ENCODE measurements at places on chromosomes 3 and 15.

DNA sequence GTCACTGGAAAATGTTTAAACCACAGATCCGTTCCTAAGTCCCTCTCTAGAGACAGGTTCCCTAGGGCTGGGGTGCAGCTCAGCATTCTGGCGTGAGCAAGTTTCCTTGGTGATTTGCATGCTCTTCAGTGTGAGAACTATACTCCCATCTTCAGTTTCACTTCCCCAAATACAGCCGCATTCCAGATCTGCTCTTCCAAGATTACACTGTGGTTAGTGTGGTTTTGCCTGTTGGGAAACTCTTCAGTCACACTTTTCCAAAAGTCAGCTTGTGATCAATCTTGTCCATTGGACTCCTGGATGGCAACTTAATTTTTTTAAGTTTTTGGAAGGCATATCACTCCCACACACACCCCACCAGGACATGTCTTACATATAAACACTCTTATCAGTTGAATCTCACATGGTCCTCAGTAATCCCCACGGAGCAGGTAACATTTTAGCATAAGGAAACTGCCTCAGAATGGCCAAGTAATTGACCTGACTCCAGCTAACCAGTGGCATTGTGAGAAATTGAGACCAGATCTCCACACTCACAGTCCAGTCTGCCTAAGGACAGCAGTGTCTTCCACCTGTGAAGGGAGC lies 33.5 kb upstream of the PTPN23 start:
- DNase-seq, result no peak

GRCh38 chr3:194009892-194010533 lies 125.9 kb upstream of the HES1 start:
- no peak for DNase-seq

DNA sequence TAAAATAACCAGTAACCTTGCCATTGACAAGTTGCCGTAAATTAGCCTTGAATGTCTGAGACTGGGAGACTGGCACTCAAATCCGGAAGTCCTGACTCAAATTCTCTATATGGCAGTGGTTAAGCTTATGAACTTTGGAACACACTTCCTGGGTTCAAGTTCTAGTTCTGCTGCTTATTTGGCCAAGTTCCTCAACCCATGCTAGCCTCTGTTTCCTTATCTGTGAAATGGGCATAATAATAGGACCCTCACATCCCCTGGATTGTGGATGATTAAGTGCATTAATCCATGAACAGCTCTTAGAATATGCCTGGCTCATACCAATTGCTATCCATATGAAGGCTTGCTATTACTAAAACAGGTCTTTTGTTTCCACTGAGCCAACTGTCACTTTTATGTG lies 311.5 kb downstream of the EDEM1 start:
- DNase-seq, result no peak

- DNase-seq, result peak; percentile 98
Measured at GRCh38 chr3:150216041-150216811, 191.9 kb upstream of the TSC22D2 start.

GRCh38 chr3:74640211-74640610 lies 25.8 kb upstream of the CNTN3 start:
- DNase-seq, result no peak

DNA sequence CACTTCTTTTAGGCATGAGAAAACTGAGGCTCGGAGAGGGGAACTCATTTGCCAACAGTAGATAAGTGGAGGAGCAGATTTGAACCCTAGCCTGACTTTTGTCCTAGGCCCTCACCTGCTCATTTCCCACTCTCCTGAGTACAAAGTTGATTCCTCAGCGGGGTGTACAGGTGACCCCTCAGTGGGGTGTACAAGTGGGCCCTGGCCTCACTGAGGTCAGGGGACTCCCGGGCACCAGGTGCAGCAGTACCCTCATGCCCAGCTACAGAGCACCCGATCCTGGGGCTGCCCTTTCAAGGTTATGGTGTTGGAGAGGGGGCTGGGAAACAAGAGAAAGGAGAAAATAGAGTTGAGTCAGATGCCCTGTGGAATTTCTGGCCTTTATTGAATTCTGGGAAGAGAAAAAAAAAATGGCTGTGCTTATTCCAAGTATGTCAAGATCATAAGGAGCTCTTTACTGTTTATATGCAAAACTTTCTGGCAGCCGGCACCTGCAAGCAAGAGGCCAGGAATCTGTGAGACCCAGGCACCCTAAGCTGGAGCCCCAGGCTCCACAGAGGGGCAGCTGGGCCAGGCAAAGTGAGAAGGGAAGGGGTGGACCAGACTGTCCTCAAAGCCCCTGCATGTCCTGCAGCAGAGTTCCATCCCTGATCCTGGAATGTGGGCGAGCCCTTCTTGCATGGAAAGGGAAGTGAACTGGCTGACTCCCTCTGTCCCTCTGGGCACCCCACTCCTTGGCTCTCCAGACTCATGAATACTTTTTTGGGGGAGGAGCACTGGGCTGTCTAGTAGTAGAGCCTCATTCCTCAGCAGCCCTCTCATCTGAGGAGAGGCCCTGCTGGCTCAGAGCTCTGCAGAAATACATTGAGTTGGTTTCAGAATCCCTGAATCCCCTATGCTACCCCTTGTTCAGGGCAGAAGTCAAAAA lies 43.1 kb downstream of the AMOTL2 start:
- no peak for DNase-seq

GRCh38 chr15:67130166-67130565 lies 64.8 kb downstream of the SMAD3 start:
- no peak for DNase-seq

DNA sequence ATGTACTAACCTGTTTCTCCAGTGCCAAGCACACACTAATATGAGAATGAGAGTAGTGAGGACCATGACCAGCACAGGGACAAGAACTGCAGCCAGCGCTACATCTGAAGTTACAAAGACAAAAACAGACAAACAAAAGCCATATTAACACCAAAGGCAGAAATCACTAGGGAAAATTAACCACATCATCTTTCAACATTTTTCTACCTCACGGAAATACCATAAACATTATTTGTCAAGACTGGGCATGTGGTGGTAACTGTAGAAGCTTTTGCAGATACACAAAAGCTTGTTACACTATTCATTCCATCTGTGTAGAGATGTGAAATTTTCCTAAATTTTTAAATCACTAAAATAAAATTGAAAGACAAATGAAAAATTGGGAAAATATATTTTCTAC lies 44.9 kb downstream of the ST3GAL6 start:
- DNase-seq, result no peak

- DNase-seq, result no peak
Measured at GRCh38 chr3:66431494-66431893, 69.3 kb downstream of the LRIG1 start.

DNA sequence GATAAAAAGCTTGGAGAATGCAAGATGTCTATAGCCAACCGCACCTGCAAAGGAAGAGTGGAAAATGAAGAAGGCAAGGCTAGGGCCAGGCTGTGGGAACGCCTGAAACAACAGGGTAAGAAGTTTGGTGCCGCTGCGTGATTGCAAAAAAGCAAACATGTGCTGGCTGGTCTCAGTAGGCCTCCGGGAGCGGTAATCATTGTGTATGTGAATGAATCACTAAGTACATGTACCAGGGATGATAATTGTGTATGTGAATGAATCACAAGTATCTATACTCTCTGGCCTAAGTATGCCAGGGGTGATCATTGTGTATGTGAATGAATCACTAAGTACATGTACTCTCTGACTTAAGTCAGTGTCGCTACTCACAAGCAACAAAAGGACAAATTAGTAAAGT lies 40.3 kb upstream of the PARL start:
- DNase-seq, result no peak

- DNase-seq, result no peak
Measured at GRCh38 chr3:141412936-141413354, 44.6 kb downstream of the ZBTB38 start.

GRCh38 chr3:195224156-195224979 lies 46.6 kb downstream of the XXYLT1 start:
- DNase-seq, result no peak

DNA sequence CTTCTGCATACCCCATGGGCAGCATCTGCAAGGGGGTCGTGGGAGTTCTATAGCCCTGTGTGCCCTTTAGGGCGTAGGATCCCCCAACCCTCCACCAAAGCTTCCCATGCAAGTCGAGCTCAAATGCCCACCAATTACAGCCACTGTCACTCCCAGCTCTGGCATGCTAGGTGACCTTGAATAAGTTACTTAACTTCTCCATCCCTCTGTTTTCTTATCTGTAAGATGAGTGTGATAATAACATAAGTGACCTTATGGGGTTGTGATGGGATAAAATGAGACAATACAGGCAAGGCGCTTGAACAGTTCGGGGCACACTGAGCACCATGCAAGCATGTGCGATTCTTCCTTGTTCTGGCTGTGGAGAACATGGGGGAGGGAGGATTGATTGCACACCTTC lies 74.8 kb upstream of the POMGNT2 start:
- no peak for DNase-seq

Data from COLO829 (cell line).